ENCODE measurements at places on chromosomes 11 and 22.

- no peak for DNase-seq
These were observed 165.0 kb downstream of the GRIA4 start for GRCh38 chr11:105774899-105775298.

DNA sequence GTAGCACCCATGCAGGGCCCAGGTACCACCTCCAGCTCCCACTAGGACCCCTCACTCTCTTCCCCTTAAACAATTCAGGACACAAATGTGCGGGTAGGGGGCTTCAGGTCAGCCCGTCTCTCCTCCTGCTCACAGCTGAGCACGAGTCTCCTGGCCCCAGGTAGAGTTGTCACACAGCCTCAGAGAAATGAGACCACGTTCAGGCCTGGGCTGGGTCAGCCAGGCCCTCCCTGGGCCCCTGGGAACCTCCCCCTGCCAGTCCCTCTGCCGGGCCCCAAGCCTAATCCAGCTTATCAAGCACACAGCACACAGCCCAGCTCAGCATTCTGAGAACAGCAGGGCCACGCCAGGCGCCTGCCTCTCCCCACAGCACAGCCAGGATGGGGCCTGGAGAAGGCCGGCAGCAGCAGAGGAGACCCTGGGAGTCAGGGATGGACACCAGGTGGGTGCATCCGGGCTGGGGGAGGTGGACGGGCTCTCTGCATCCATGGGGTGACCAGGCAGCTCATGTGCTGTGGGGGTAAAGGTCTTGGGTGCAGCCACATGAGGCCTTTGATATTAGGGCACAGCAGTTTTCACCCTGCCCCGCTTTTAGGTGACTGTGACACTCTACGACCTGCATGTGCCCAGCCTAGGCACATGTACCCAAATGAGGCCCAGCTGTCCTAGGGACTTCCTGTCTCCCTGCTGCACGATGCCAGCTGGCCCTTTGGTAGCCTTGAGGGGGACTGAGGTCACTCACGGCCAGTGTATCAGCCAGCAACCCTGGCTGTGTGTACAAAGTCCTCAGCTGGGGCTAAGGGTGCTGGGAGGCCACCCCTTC, 87.0 kb downstream of the MORC2 start:
- no peak for DNase-seq

DNA sequence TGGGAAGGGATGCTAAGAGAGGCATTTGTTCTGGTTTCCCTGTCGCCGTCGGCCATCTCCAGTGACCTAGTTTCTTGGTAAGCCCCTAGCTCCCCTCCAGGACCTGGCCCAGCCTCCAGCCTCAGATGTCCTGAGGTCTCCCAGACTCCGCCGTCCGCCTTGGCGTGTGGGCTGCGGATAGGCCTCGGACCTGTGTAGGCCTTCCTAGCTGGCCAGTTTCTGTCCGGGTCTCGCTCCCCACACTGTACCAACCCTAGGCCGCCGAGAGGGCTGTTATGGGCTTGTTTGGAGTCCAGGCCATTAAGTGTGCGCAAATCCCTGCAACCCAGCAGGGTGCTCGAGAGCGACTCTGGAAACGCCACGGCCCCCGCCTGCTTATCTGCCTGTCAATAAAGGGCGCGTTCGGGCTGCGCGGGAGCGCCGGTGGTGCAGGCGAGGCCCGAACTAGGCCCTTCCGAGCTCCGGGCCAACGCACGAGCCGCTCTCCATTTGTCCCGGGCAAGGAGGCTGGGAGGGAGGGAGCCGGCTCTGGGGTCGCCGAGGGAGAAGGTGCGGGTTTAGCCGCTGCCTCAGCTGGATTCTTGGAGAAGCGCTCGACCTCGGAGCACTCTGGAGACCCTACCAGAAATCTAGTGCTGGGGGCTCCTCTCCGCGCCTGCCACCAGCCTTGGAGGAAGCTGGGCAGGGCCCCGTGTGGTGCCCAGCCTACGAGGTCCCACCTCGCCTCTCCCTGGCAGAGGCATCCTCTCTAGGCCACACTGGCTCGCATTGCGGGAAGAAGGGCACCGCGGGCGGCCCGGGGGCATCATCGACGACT, 8.7 kb upstream of the PAX6 start:
- no peak for DNase-seq

GRCh38 chr11:8613036-8613435, 19.0 kb upstream of the STK33 start:
- DNase-seq, result no peak

DNA sequence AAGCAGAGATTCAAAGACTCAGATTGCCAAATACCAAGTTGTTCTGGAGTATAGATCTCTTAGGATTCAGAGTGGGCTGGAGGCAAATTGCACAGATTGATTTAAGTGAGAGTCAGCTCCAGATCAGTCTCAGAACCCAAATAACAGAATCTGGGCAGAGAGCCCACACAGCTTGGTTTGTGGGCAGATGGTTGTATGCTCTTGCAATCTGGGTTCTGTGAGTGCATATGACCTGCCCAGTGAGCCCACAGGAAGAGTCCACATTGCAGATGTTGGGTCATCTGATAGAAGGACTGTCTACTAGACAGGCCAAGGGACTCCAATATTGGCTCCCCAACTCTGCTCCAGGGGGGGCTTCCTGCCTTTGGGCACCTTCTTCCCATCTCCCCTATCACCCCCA, 65.9 kb downstream of the ADAMTS15 start:
- no peak for DNase-seq

DNA sequence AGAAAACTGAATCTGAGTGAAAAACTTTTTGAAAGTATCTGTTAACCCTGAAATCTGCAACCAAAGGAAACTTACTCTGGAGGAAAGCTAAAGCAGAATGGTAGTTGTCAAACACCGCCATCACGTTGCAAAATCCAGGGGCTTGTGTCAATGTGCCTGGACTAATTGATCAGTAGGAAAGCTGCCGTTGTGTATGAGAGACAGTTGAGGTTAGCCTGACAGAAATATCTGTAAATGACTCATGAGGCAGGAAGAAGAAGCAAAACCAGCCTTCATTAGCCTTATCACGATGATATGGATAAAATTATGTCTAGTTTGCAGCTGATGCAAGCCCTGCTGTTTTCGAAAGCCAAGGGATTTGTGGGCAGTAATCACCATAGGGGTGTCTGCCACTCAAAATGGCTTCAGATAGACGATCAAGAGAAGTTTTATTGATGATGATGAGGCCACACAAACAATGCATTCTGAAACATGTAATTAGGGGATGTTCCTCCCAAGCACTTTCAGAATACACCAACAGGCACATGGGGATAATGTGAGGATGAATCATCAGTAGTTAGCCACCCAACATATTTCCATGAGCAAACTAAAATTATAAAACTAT, 8.9 kb downstream of the SCGB1A1 start:
- DNase-seq, result no peak

DNA sequence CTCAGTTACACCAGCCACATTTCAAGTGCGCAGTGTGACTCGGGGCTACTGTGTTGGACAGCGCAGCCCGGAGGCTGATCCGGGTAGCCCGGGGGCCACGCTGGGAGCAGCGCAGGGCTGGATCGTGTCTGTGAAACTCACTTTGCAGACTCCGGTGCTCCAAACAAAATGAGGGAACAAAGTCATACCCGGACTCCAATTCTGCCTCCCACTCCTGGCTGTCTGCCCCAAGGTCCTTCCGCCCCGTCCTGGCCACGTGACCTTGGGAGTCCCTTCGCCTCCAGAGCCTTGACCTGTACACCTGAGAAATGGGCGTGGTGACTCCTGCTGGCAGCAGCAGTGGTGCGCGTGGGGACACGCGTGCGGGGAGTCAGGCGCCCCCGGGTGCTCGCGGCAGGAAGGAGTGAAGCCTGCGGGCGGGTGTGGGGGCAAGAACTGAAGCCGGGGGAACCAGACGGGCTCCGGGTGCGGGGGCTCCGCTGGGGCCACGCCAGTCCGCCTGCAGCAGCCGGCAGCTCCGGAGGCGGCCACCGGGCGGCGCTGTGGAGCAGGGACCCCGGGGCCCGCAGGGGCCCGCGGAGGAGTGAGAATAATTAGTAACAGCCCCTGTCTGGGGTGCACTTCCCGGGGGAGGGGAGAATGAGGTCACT, 42.4 kb downstream of the KCNJ4 start:
- DNase-seq, result no peak

- DNase-seq, result no peak
These were observed 98.5 kb downstream of the TMEM135 start for GRCh38 chr11:87136236-87136635.

DNA sequence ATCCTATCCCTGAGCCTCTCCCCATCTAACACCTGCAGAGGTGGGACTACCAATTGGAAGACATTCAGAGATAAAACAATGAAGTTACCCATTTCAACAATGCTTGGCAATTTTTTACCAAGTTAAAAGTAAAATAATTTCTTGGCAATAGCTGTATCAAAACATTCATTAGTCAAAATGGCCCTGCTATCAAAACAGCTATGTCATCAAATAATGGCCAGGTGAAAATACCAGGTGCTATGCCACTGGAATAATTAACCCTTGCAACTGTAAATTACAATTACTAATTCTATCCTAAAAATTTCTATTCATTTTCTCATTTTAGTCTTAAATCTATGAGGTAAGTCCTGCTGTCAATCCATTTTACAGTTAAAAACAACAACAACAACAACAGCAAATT, 43.3 kb downstream of the NOX4 start:
- no peak for DNase-seq

DNA sequence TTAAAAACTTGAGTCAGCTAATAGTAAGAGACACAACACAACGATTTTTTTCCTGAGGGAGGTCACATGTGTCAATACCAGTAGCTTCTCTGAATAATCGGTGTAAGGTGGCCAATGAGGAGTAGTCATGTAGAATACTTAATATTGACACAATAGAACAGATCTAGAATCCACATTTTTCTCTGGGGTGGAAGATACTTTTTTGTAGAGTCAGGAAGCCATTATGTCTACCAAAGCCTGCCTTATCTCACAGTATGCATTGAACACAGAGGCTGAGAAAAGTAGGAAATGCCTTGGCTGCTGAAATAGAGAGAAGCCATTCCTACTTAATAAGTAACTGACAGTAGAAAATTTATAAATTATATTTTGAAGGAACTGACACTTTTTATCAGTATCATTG, 725.0 kb downstream of the METTL15 start:
- no peak for DNase-seq
